Natural killer cell treated with Interleukin-12 subunit alpha and Interleukin-12 subunit beta and Interleukin-15 and Interleukin-18, amount 100 ng/mL, for 72 hours (primary cell): ENCODE measurements at places on chromosomes 5 and 9. TPM values are rescaled to one million over a fixed set of nuclear protein-coding genes. Genes with fewer than 3 reads are reported as not detected.

GRCh38 chr9:2157277-2158110, 142.3 kb downstream of the SMARCA2 start:
- H3K4me3 ChIP-seq: peak overlapping the region; percentile 84
- H3K36me3 ChIP-seq: no peaks in the 10 kb centered on the region
- no peak for DNase-seq

DNA sequence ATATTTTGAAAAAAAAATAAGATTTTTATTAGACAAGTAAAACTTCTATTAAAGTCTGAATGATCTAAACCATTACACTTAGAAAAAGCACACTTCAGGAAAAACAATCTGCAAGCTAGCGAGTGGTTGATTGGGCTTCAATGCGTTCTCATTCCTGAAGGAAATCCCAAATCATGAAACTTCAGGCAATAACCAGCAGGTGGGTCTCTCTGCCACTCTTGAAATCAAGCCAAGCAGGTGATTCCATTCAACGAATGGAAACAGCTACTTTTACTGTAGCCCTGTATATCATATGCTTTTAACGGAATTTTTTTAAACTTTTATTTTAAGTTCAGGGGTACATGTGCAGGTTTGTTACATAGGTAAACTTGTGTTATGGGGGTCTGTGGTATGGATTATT, 234.5 kb upstream of the TRPM3 start:
- H3K4me1 ChIP-seq: no peaks in the 10 kb centered on the region
- H3K36me3 ChIP-seq: no peaks in the 10 kb centered on the region
- H3K27me3 ChIP-seq: no peaks in the 10 kb centered on the region
- H3K27ac ChIP-seq: no peak overlapping the region

DNA sequence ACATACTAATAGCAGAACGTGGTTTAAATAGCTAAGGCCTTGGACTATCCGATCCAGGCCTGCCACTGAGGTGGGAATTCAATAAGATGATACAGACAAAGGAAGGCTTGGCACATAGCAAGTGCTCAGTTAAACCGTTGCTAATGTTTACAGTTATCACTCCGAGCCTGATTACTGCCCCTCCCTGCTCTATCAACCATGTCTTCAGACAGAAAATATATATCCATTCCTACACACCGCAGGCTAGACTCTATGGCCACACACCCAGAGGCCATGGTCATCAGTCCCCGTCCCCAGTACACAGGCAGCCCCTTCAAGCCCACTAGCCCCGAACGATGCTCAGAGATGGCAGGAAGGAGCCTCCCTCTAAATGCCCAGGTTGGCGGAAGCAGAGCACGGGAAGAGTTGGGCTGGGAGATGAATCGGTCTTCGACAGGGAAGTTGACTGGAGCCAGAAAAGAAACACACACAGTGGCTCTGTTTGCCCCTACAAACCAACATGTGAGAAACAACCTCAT, 49.7 kb upstream of the STXBP1 start:
- no peak overlapping the region for H3K27ac ChIP-seq
- H3K36me3 ChIP-seq: no peaks in the 10 kb centered on the region
- peaks cover 22% of the 10 kb centered on the region for H3K4me1 ChIP-seq
- no peak for DNase-seq
- H3K4me3 ChIP-seq: no peak overlapping the region

DNA sequence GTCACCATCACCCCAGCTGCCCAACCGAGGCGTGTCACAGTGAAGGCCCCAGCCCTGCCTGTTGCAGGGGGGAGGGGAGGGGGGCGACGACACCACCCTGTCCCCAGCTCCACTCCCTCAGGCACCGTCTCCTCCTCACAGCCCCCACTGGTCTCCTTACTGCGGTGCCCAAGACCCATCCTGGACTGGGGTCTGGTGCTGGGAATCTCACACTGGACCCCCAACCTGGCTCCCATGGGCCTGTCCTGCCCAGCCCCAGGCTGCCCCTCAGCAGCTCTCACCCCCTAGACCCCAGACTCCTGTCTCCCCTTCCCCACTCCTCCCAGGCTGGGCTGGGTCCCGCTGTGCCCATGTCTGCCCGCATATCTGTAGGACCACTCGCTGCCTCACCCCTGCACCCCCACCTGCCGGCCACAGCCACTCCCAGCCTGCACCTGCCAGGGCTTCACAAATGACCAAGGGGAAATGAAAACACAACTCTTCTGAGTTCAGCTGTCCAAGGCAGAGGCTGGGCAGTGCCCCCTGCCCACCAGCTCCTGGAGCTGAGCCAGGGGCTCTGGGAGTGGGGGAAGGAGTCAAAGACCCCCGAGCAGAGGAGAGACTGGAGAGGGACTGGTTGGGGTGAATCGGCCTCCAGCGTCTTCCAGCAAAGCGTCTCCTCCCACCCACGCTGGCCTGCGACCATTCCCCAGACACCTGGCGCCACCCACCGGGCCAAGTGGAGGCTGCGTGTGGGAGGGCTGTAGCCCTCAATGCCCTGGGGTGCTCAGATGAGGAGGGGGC, 32.6 kb upstream of the EGFL7 start:
- DNase-seq: peak; percentile 75
- H3K36me3 ChIP-seq: no peaks in the 10 kb centered on the region
- no peak overlapping the region for H3K27ac ChIP-seq

- H3K27me3 ChIP-seq: no peaks in the 10 kb centered on the region
- peaks cover 6% of the 10 kb centered on the region for H3K36me3 ChIP-seq
- peak; percentile 80 for DNase-seq
- peak overlapping the region; percentile 99 for H3K27ac ChIP-seq
Observed at GRCh38 chr5:142798099-142798770, 28.1 kb downstream of the ARHGAP26 start.

GRCh38 chr5:137580030-137580429, 80.9 kb upstream of the SPOCK1 start:
- H3K4me1 ChIP-seq: peaks cover 14% of the 10 kb centered on the region
- DNase-seq: no peak
- peaks cover 17% of the 10 kb centered on the region for H3K27me3 ChIP-seq
- H3K36me3 ChIP-seq: no peaks in the 10 kb centered on the region
- no peak overlapping the region for H3K27ac ChIP-seq

- H3K4me3 ChIP-seq: no peak overlapping the region
- no peaks in the 10 kb centered on the region for H3K4me1 ChIP-seq
- no peak overlapping the region for H3K27ac ChIP-seq
- DNase-seq: no peak
- peaks cover 4% of the 10 kb centered on the region for H3K36me3 ChIP-seq
- no peaks in the 10 kb centered on the region for H3K27me3 ChIP-seq
Observed at GRCh38 chr9:20981486-20981885, 50.0 kb downstream of the HACD4 start.

DNA sequence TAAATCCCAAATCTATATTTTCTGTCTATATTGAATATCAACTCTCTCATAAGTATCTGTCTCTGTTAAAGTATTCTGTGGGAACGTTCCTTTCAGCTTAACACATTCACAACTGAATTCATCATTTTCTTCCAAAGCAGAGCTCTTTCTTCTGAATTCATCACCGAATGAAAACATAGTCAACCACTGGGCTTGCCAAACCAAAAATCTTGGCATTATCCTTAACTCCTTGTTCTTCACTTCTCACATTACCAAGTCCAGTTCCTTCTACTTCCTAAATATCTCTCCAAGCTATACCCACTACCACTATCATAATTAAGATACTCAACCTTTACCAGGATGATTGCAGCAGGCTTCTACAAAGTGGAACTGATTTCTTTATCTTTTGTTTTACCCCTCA, 559.8 kb downstream of the MAT2B start:
- H3K27ac ChIP-seq: no peak overlapping the region
- H3K4me1 ChIP-seq: no peaks in the 10 kb centered on the region
- H3K4me3 ChIP-seq: no peak overlapping the region
- no peak for DNase-seq

GRCh38 chr9:22073349-22073748, 64.2 kb upstream of the CDKN2B start:
- no peak for DNase-seq
- H3K4me3 ChIP-seq: no peak overlapping the region
- no peak overlapping the region for H3K27ac ChIP-seq
- no peaks in the 10 kb centered on the region for H3K36me3 ChIP-seq
- peaks cover 7% of the 10 kb centered on the region for H3K4me1 ChIP-seq

GRCh38 chr5:58106754-58107410, 353.0 kb downstream of the PLK2 start:
- peaks cover 4% of the 10 kb centered on the region for H3K27me3 ChIP-seq
- H3K4me1 ChIP-seq: no peaks in the 10 kb centered on the region
- DNase-seq: no peak
- no peak overlapping the region for H3K27ac ChIP-seq
- no peaks in the 10 kb centered on the region for H3K36me3 ChIP-seq

GRCh38 chr5:168163966-168164365, 127.5 kb upstream of the WWC1 start:
- H3K27ac ChIP-seq: no peak overlapping the region
- no peak for DNase-seq
- H3K36me3 ChIP-seq: no peaks in the 10 kb centered on the region
- H3K4me1 ChIP-seq: peaks cover 5% of the 10 kb centered on the region
- H3K27me3 ChIP-seq: peaks cover 6% of the 10 kb centered on the region

GRCh38 chr5:10480237-10480985, 38.7 kb downstream of the ROPN1L start:
- H3K4me3 ChIP-seq: no peak overlapping the region
- peaks cover 11% of the 10 kb centered on the region for H3K4me1 ChIP-seq
- DNase-seq: no peak
- no peaks in the 10 kb centered on the region for H3K36me3 ChIP-seq
- no peak overlapping the region for H3K27ac ChIP-seq

DNA sequence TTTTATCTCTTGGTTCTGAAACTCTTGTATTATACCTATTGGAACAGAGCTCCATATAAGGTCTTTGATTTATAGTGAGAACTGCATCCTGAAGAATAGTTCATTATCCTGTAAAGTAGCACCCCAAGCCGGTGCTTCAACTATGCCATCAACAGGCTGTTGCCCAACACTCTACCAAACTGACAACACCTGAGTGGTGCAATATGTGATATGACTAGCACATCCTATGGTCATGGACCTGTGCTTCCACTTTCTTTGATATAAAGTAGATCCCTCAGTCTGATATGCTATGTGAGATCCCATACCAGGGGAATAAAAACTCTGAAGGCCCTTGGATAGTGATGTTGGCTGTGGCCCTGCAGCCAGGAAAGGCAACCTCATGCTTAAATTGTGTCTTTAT, 15.8 kb downstream of the CSF2 start:
- H3K36me3 ChIP-seq: peaks cover 5% of the 10 kb centered on the region
- peak overlapping the region; percentile 53 for H3K27ac ChIP-seq
- H3K27me3 ChIP-seq: no peaks in the 10 kb centered on the region
- peaks cover 19% of the 10 kb centered on the region for H3K4me1 ChIP-seq
- H3K4me3 ChIP-seq: no peak overlapping the region
- no peak for DNase-seq

GRCh38 chr5:171840066-171840465, 54.4 kb downstream of the SMIM23 start:
- peaks cover 17% of the 10 kb centered on the region for H3K4me1 ChIP-seq
- DNase-seq: no peak
- no peak overlapping the region for H3K27ac ChIP-seq
- H3K27me3 ChIP-seq: no peaks in the 10 kb centered on the region
- H3K4me3 ChIP-seq: no peak overlapping the region

DNA sequence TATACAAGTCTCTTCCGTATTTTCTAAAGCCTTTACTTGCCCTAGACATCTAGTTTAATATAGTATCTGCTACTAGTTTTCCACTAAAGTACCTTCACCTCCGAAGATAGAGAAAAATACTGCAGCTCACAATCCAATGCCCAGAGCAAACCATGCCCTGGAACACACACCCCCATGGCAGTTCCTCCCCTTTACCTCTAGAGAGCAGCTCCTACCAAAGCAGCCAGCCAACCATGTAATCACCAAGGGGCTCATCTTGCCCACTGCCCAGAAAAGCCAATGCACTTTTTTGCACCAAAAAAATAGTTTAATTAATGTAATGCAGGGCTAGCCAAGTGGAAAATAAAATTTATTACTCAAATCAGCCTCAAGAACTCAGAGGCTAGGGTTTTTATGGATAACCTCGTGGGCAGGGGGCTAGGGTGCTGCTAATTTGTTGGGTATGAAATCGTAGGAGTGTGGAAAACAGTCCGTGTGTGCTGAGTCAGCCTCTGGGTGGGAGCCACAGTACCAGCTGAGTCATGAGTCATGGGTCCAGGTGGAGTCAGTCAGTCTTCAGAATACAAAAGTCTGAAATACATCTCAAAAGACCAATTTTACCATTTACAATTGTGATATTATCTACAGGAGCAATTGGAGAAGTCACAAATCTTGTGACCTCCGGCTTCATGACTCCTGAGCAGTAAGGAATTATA, 120.1 kb upstream of the ACO1 start:
- H3K27me3 ChIP-seq: no peaks in the 10 kb centered on the region
- no peaks in the 10 kb centered on the region for H3K4me1 ChIP-seq
- no peak overlapping the region for H3K4me3 ChIP-seq
- no peak for DNase-seq
- no peak overlapping the region for H3K27ac ChIP-seq

DNA sequence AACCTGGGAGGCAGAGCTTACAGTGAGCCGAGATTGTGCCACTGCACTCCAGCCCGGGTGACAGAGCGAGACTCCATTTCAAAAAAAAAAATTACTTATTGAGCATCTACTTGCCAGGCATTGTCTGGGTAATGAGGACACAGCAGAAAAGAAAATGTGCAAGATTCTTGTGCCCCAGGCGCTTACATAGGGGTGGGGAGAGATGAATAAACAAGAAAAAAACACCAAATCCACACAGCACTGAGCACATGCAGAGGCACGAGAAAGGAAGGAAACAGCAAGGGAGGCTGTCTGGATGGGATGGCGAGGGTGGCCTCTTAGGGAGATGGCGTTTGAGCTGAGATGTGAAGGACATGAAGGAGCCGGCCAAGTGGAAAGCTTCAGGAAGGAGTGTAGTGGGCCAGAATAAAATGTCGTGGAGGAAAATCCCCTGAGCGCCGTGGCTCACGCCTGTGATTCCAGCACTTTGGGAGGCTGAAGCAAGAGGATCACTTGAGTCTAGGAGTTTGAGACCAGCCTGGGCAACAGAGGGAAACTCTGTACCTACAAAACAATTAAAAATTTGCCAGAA, 13.9 kb downstream of the DYNC2I2 start:
- no peaks in the 10 kb centered on the region for H3K36me3 ChIP-seq
- no peak for DNase-seq
- H3K27me3 ChIP-seq: no peaks in the 10 kb centered on the region
- H3K27ac ChIP-seq: peak overlapping the region; percentile 32
- H3K4me3 ChIP-seq: no peak overlapping the region

PCDHB13 gene
- 0.10 TPM for total RNA-seq

F12 gene
- 0.45 TPM for total RNA-seq

LRRC19 gene
- total RNA-seq: not detected

SLC36A2 gene
- total RNA-seq: not detected

SEPTIN8 gene
- 30.4 TPM for total RNA-seq

PNPLA7 gene
- total RNA-seq: 1.2 TPM

TAL2 gene
- total RNA-seq: not detected

RASGEF1C gene
- total RNA-seq: not detected

PCDHGA1 gene
- not detected for total RNA-seq

PTPN3 gene
- total RNA-seq: 0.12 TPM
